Effector CD8-positive, alpha-beta T cell (primary cell): ENCODE measurements at places on chromosomes 6 and 20.

- no peak for DNase-seq
These were observed 304.2 kb downstream of the LRFN2 start for GRCh38 chr6:40282986-40283385.

GRCh38 chr6:8200255-8200654 is 97.9 kb upstream of the EEF1E1 start:
- DNase-seq, result no peak

GRCh38 chr20:40717343-40717865 is 28.4 kb upstream of the MAFB start:
- DNase-seq, result no peak

- DNase-seq, result no peak
These were observed 90.4 kb downstream of the SLC2A10 start for GRCh38 chr20:46799781-46800408.

DNA sequence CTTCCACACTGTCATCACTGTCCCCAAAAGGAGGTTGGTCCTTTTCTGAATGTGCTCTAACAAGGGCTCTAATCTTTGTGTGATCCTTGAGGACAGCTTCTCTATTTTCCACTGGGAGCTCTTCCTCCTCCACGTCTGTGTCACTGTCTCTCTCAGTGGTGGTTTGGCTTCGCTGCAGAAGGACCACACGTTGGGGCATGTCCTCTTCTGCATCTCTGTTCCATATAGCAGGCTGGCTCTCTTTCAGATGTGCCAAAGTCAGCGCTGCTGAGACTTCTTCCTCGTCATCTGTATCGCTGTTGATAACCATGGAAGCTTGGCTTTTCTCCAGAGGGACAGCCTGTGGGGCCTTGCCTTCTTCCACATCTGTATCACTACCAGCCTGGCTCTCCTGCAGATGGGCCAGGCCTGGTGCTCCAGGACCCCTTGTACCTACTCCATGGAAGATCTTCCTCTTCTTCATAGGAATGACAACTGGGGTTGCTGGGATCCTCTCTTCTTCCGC is 4.6 kb downstream of the MDC1 start:
- DNase-seq, result no peak

GRCh38 chr20:46833360-46833759 is 61.3 kb upstream of the EYA2 start:
- no peak for DNase-seq

DNA sequence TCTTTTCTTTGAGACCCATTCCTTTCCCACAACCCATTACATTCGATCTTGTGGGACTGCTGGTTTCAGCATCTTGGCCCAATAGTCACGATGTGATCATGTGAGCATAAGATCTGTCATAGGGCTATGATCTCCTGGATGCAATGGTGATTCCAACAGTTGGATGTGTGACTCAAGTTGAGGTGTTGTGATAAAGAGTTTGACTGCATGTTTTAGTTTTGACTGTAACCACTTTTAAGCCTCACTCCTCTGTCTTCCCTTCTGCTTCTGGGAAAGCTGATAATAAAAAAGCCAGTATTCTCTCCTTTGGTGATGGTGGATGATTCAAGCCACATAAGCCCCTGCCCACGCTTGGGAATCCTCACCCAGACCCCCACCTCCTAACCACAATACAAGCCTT is 117.0 kb upstream of the ASCC3 start:
- DNase-seq, result no peak

DNA sequence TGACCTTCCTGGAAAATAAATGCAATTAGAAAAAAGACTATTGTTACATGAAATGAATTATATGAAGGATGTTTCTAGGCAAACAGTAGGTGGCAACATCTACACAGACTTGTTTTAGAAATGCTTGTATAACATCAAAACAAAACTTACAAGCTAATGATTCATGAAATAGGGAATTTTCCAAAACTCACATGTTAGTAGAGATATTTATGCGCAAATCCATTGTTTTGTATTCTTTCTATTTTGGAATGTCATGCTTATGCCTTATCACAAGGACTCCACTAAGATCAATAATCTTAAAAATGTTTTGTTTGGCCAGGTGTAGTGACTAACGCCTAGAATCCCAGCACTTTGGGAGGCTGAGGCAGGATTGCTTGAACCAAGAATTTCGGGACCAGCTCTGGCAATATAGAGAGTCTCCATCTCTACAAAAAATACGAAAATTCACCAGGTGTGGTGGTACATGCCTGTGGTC is 32.3 kb upstream of the LGSN start:
- no peak for DNase-seq

GRCh38 chr20:5864873-5865587 is 85.3 kb downstream of the TRMT6 start:
- no peak for DNase-seq

DNA sequence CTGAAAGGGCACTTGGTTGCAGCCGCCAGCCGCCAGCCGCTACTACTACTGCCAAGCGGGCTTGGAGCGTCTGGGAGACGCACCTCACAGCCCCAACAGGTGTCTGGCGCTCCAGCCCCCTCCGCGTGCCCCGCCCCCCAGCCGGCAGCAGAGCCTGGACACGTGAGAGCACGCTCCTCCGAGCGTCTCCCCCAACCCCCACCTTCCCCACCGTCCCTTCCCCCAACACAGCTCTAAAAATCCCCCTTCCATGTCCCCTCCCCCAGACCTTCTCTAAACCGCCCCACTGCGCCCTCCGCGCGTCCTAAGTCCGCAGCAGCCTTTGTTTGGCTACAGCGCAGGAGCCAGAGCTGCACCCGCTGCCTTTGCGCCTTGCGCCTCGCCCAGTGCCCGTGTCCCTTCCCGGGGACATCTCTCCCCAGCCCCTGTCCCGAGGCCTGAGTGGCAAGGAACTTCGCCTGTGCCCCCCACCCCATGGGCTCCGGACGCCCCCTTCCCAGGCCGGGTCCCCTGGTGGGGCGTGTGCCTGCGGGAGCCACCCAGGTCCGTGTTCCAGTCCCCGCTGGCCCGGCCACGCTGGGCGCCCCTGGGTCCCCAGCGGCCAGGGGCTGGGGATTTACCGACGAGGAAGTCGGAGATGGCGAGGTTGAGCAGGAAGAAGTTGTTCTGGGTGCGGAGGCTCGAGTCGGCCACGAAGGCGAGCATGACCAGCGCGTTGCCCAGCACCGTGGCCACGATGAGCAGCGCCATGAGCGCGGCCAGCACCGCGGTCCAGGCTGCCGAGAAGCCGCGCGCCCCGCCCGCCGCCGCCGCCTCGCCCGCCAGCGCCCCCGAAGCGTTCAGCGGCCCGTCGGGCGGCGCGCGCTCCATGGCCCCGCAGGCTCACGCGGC is 732 bp downstream of the HRH3 start:
- no peak for DNase-seq

DNA sequence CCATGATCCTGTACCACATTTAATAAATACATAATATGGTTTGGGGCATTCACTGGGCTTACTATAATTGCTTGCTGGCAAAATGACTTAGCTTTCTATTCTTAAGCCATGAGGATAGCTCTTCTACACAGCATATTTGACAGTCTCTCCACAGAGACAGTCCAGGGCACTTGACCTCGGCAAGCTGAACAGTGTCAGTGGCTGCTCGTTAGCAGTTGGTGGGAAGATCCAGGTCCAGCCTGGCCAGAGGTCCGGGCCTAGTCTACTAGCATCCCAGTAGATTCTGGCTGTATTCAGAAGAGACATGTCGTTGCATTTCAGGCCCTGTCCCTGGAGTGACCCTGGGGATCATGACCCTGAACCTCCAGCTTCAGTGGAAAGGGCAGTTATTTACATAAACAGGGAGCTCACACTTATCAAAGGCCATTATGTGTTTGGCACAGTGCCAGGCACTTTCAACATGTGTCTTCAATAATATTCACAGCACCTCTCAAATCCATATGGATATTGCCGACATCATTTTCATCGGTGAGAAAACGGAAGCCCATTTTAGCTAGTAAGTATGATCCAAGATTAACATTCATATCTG is 139.0 kb downstream of the IMPG1 start:
- no peak for DNase-seq

DNA sequence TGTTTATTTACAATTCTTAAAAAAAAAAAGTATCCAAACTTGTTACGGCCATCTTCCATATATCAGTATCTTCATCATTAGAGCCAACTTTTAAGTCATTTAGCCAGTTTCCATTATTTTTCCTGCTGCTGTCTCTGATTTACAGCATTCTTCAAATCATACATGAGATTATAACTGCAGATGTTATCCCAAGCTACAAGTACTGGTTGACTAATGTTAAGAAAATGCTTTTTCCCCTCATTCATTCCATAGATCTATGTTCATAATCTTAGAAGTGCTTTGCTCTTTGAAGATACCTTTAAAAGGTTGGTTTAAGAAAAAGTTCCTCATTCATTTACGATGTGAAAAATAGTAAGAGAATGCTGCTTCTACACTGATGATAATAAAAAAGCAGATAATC is 158.7 kb downstream of the RNGTT start:
- DNase-seq, result no peak

DNA sequence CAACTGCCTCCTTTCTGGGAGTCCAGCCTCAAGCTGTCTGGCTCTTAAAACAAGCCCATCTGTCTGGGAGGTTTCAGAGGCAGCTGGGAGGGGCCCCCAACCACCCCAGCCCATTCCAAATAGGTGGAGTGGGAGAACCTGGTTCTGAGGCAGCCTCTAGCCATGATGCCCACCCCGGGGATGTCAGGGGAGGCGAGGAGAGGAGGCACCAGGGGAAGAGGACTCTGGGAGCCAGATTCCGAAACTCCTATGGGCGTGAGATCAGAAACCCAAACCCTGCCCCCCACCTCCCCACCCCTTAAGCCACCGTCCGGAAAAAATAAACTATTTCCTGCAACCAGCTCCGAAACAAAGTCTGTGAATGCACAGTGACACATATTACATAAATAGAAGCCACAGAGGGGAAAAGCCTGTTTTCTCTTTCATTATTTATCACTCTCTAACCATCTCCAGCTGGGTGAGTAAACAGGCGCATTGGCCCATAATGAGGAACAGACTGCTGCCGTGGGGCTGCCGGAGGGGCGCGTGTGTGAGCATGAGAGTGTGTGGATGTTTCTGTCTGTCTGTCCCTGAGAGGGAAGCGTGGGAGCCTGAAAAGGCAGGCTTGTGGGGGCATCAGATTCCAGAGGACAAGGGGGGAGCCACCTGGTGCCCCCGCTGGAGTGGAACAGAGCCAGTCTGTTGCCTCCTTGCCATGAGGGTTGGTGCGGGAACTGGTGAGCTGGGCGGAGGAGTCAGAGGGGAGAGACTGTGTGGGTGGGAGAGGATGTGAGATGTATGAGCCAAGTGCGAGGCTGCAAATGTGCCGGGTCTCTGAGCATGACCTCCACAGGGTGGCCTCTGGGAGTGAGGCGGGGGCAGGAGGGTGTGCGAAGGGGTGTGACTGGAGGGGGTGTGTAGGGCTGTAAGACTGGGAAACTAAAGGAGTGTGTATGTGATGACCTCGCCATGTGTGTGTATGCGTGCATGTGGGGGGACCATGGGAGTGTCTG is 14.3 kb upstream of the FOXP4 start:
- no peak for DNase-seq

GRCh38 chr6:8020083-8020482 is 44.1 kb downstream of the BLOC1S5 start:
- no peak for DNase-seq

DNA sequence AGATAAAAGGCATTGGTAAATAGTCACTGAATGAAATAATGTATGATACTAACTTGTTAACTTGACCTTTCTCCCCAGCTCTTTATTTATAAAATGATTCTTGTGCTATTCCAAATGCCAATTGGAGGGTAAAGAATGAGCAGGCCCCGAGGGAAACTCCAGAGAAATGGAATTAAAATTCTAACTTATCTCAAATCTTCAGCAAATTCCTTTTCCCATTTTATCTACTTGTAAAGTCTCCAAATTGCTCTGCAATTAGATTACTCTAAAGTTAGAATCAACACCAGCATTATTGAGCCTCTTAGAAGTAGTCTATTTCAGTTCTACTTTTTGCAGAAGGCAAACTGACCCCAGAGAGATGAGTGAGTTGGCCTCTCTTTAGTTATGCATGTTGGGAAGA is 165.9 kb upstream of the PREP start:
- no peak for DNase-seq

DNA sequence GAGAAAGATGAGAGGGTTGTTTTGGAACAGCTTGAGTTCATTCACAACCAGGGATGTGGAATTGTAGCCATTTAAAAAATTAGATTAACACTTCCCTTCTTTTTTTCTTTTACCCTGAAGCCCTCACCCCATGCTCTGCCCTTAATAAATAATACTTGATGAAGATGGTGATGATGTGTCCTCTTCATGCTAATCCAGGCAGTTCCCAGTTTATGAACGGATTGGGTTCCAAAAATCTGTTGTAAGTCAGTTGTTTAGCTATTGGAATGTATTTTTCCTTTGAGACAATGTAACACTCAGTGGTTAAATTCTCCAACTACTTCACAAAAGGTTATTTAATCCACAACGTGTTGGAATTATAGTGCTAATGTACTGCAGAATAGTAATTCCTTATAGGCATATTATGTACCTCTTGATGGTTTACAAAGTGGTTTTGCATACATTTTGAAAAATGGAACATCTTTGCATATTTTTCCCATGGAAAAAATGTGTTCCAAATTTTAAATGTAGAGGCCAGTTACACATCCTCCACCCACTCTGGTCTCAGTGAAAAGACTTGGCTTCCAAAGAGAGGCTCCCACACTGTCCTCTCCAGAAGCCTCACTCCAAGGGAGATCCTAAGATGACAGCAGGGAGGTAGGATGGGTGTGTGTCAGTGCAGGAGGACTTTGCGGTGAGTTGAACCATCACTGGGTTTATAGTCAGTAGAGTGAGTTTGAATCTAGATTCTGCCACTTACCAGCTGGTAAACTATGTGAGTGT is 45.8 kb upstream of the CEP162 start:
- DNase-seq, result no peak

DNA sequence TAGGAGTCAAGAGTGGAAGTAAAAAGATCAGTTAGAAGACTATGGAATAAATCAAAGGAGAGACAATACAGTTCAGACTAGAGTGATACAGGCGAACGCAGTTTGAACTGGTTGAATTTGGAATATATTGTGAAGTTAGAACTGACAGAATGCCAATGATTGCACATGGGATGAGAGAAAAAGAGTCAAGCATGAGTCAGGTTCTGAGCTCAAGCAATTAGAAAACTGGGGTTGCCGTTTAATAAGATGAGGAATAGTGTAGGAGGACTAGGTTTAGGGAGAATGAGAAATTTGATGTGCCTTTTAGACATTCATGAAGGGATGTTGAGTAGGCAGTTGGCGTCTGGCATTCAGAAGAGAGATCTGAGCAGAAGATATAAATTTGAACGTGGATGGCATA is 8.0 kb downstream of the RNF217 start:
- DNase-seq, result no peak

DNA sequence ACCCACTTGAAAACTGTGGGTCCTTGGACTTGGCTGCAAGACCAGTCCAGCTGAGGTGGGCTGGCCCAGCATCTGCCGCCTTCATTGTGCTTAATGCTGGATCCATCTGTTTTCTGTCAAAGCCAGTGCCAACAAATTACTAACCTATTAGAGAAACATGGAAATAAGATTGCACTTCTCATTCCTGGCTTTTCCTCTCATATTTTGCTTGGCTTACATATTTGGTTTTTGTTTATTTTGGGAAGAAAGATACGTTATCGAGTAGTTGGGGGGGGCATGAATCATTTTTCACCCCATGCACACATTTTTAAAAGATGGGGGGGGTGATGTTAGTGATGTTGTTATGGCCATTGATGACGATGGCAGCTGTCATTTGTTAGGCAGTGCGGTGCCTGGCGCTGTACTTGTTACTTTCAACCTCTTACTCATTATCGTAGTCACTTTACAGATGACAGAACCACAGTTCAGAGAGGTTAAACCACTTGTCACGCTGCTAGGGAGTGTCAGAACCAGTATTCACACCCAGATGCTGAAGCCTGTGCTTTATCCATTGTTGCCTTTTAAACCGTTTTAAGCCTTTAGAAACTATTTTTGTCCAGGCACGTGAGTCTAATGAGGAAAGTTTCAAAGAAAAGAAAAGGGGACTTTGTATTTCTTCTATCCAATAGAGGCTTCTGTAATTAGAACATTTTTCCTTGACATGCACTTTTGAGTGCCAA is 180.0 kb downstream of the TMEM242 start:
- no peak for DNase-seq
